Cortex of kidney (tissue), 1 donor: ENCODE measurements at places on chromosomes 2 and 18.

- no peak for DNase-seq
Observed at GRCh38 chr2:73104933-73105332, 7.8 kb downstream of the RAB11FIP5 start.

DNA sequence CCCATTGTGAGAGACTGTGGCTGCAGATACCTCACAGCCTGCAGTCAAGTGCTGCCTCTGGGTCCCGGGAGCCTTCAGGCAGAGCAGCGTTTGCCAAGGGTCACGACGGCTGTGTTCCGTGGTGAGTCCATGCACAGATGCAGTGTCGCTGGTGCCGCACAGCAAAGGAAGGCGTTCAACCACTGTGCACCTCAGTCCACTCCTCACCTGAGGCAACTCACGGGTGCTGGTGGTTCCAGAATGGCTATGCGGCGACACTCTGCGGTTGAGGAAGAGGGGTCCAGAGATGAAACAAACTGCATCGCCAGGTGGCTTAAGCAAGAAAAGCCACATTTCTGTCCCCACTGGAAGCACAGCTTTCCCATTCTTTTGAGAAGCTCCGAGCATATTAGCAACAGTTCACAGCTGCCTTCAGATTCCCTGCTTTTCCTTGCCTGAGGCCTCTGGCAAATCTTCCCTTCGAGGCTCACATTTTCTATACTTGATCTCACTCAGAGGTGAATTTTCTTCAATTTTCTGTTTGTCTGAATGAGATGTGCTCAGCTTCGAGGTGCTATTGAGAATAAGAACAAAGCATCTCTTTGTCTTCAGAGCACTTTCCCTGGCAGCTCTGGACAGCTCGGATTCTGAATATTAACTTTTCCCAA lies 208.8 kb upstream of the TWIST2 start:
- no peak for DNase-seq

- no peak for DNase-seq
Observed at GRCh38 chr2:76448956-76449355, 738.2 kb upstream of the GCFC2 start.

DNA sequence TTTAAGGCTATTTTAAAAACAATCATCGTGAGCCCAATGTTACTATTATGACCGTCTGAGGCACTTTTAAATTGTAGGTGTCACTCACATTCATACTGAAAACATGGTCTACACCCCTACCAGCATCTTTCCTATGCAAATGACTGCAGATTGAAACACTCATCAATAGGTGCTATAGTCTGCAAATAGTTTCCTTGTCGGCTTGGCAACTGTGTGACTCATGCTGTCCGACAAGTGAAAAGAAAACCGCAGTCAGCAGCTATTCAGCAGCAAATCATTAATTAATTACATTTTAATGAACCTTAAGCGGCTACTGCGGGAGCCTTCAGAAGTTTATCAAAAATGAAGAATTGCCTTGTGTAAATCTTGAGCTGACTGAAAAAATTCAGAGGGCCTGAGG lies 134.4 kb downstream of the FIGN start:
- DNase-seq: no peak

GRCh38 chr2:171515672-171516298 lies 6.5 kb upstream of the CYBRD1 start:
- DNase-seq: no peak

GRCh38 chr2:110149330-110150220 lies 34.0 kb upstream of the MALL start:
- DNase-seq: no peak

- no peak for DNase-seq
Observed at GRCh38 chr18:61337527-61337926, 4.3 kb downstream of the CDH20 start.

- DNase-seq: no peak
Observed at GRCh38 chr2:230987137-230988020, 8.5 kb upstream of the SPATA3 start.
